ENCODE measurements at places on chromosomes 16 and 17.

GRCh38 chr17:72946156-72946555 is 146.3 kb downstream of the SLC39A11 start:
- no peak for DNase-seq

DNA sequence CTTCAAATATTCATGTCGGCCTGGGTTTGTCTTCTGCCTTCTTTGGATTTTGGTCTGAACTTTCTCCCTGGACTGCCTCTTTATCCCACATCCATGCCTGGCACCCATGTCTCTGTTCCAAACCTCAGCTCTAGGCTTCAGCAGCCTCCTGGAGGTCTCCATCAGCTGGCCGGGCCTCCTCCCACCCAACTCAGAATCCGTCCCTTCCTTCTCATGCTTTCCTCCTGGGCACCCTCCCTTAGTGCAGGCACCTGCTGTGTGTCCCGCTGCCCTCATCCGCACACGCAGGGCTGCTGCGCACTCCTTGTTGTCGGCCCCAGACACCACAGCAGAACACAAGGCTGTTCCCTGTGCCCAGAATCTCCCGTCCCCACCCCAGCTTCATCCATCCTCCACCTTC is 14.0 kb downstream of the LDHD start:
- DNase-seq: no peak

GRCh38 chr17:48604770-48605329 is at the start of gene HOXB6:
Gene HOXB6 (minus strand): TSS chr17:48604986. CDS start chr17:48598150, 6,836 bp downstream.
- no peak for DNase-seq

GRCh38 chr16:30491229-30491628 is 18.7 kb downstream of the ITGAL start:
- DNase-seq: no peak

DNA sequence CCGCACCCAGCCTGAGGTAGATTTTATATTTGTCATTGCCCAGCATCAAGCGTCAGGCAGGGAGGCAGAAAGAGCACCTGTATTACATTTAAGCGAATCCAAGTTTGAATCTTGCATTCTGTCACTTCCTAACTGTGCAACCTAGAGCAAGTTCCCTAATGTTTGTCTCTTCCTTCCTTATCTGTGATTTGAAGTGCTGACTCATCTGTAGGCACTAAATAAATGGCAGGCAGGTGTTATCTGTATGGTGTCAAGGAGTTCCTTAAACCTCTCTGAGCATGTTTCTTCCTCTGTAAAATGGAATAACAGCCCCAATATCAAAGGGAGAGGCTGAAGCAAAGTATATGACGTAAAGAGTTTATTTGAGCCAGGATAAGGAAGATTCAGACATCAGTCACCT is 24.3 kb downstream of the GP2 start:
- no peak for DNase-seq

- DNase-seq: no peak
These were observed 280.9 kb downstream of the MAP2K4 start for GRCh38 chr17:12301551-12301950.

GRCh38 chr17:61783556-61784304 is 79.6 kb downstream of the BRIP1 start:
- DNase-seq: no peak

DNA sequence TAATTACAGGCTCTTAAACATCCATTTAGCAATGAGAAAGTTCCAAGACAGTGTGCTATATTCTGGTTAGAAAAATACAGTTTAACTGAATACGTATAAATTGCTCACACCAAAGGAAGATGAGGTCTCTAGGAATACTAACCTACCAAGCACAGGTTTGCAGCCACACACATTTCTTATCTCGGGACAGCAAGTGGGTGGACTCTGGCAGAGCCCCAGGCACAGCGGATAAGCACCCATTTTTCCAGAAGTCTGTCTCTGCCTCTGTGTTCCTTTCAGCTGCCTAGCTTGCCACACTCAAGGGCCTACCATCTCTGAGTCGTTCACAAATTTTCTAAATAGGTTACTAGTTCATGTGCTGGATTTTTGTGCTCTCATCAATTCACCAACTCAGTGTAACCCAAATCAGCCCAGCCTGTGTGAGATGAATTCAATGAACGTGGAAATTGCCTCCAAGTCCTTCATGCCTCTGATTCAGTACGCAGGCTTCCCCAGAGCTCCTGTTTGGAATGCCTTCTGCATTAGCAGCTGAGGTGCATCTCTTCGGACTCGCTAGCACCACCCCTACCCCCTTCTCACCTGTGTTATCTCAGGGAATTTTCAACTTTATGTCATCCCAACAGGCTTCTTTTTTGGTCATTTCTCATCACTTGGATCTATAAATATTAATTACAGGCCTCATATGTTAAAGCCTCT is 581.0 kb upstream of the CDH11 start:
- DNase-seq: no peak

GRCh38 chr16:79287424-79287917 is 313.1 kb downstream of the MAF start:
- DNase-seq: no peak

- DNase-seq: no peak
These were observed 30.9 kb downstream of the FAM222B start for GRCh38 chr17:28811651-28812090.

GRCh38 chr17:6473128-6473767 is 29.0 kb downstream of the PIMREG start:
- DNase-seq: peak; percentile 11

DNA sequence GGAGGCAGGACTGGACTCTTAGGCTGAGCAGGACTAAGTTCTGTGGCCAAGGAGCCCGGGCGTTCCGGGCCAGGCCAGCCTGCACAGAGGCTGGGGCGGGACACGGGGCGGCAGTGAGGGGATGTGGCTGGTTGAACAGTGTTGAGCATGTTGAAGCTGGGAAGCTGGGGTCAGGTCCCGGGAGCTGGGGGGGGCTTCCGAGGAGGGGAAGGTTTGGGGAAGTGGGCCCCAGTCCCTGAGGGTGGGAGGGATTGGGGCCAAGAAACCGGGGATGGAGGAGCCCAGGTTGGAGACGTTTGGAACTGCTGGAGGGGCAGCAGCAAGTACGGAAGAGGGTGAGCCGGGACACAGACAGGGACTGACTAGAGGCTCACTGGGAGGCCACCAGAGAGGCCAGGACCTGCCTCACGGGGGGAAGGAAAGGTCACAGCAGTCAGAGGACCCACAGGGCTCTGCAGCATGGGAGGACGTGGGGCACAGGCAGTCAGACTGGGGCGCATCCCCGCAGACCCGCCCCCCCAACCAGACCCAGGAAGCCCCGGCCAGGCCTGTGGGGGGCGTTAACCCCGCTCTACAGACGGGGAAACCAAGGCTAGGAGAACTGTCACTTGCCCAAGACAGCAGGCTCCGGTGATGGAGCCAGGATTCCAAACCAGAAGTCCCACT is 9.5 kb downstream of the TAX1BP3 start:
- no peak for DNase-seq

DNA sequence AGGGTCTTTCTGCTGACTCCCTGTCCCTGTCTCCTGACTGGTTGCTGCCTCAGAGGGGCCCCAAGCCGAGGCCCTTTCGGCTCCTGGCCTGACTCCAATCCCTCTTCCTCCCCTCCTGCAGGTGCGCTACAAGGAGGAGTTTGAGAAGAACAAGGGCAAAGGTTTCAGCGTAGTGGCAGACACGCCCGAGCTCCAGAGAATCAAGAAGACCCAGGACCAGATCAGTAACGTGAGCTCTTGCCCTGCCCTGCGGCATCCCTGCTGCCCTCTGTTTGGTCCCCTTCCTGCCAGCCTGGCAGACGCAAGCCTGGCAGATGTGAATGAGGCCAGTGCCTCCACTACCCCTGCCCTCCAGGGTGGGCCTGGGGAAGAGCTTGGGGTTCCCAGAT is 27.1 kb upstream of the LASP1NB start:
- DNase-seq: peak; percentile 69
